ENCODE measurements at places on chromosomes 3 and 15. TPM values are rescaled to one million over a fixed set of nuclear protein-coding genes. Genes with fewer than 3 reads are reported as not detected.

DNA sequence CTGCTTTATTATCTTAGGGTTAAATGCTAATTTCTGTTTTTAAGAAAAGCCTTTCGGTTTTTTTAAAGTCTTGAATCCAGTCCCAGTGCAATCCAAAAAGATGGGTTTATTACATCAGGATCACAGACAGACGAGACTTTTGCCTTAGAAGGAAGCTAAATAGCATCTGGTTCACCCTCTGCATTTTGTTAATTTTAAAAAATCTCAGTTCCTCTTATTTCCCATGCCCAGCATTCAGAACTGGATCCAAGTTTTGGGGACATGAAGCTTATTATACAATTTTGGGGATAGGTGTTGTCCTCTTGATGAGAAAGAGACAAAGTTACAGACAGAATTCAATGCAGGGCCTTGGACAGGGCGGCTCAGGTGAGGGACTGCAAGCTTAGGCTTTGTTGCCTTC is 181.5 kb upstream of the LYSMD4 start:
- peaks cover 1% of the 10 kb centered on the region for H3K4me1 ChIP-seq
- H3K27me3 ChIP-seq: peaks cover 6% of the 10 kb centered on the region
- no peak overlapping the region for H3K27ac ChIP-seq
- no peak for DNase-seq
- H3K36me3 ChIP-seq: no peaks in the 10 kb centered on the region
- H3K4me3 ChIP-seq: no peak overlapping the region

GRCh38 chr3:156543043-156543555 is 11.8 kb downstream of the SSR3 start:
- peaks cover 19% of the 10 kb centered on the region for H3K4me1 ChIP-seq
- no peak for DNase-seq
- H3K36me3 ChIP-seq: peaks cover 25% of the 10 kb centered on the region

DNA sequence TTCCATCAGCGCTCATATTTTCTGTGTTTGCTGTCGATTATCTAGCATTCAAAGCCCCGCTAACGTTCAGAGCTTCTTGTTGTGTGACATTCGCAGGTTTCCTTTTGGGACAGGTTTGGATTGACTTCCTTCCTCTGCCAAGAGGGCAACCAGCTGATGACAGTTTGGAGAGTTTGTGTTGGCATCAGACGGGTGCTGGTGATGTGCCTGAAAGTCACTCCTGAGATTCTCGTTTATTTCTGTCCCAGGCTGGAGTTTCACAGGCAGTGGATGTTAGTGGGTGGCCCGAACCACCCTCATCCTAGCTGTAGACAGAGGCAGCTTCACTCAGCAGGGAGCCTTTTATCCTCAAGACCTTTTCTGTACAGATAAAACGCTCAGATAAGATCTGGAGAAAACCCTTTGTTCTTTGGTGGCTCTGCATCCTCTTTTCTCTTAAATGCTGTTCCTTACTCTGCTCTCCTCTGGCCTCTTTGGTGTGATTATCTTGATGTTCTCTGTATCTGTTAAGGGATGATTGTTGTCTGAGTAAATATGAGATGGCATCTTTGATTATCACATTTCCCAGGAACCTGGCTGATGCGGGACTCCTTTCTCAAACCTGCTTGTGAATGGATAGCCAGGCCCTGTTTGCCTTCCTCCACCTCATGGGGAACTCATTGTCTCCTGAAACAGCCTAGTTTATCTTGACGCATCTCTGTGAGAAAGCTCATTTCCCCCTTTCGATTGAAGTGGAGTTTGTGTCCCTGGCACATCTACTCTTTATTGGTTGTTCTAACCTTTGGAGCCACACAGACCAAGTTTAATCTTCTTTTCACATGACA is 35.9 kb downstream of the CGNL1 start:
- H3K27ac ChIP-seq: no peak overlapping the region
- peaks cover 2% of the 10 kb centered on the region for H3K4me1 ChIP-seq
- no peak overlapping the region for H3K4me3 ChIP-seq
- H3K27me3 ChIP-seq: peaks cover 6% of the 10 kb centered on the region

DNA sequence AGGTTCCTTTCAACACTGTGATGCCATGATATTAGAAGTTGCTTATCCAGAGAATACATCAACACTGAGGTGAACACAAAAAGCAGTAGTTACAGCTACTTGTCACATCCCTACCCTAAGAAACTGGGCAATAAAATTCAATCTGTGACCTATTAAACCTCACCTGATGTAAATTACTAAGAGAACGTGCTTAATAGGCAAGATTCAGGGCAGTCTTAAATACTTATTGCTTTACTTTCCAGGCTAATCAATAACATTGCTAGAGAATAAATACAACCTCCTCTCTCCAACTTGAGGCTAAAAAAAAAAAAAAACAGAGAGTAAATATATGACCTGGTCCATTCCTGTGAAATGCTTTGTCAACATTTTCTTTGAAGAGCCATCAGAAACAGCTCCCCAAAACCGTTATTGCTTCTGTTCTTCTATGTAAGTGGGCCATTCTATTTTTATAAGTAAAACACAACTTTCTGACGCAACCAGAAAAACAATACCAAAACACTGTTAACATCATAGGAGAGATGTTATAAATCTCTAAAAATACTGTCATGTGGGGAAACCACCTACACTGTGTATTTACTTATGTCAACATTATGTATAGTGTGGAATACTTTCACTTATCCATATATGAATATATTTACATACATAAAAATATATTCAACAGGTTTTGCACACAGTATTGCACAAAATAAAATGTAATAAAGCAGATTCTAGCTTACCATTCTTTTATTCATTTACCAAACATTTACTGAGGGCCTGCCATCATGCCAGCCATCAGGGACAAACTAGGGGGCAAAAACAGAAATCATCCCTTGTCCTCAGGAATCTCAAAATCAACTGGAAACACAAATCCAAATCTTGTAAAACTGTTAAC is 2.7 kb downstream of the NKIRAS1 start:
- H3K27me3 ChIP-seq: no peaks in the 10 kb centered on the region
- no peak overlapping the region for H3K4me3 ChIP-seq
- H3K4me1 ChIP-seq: peaks cover 25% of the 10 kb centered on the region
- peaks cover 21% of the 10 kb centered on the region for H3K36me3 ChIP-seq
- no peak overlapping the region for H3K27ac ChIP-seq

DNA sequence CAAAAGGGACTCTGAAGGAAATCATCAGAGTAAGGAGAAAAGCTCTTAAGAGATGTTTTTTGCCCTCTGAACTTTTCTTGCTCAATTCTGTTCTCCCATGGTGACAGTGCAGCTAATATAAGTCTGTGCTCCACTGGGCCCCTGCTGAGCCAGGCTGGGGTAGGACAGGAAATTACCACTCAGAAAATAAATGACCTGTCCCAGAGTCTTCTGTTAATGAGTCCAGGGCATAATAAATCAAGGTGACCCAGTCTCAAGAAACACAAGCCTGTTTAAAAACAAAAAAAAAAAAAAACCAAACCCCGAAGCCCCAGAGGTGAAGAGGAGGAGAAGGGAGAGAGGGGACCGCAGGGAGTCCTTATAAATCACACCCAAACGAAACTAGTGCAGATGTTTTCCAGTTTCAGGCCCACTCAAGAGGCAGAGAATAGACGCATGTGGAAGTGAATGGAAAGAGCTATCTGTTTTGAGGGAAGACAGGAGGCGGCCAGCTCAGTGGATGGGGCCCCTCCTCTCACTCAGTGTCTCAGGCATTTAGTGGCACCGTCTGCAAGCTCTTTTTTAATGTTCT is 59.8 kb upstream of the BOC start:
- no peaks in the 10 kb centered on the region for H3K4me1 ChIP-seq
- H3K27ac ChIP-seq: no peak overlapping the region
- DNase-seq: no peak
- H3K4me3 ChIP-seq: no peak overlapping the region

DNA sequence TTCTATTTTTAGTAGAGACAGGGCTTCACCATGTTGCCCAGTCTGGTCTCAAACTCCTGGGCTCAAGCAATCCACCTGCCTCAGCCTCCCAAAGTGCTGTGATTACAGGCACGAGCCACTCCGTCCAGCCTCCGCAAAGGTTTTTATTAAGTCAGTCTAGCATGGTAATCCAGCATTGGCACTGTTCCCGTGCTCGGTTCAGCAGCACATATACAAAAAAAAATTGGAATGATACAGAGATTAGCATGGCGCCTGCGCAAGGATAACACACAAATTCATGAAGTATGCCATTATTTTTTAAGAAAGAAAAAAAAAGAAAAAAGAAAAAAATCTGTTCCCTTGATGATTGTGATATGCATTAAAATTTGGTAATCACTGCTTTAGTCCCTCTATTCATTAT is 8.5 kb downstream of the CKMT1A start:
- H3K4me1 ChIP-seq: no peaks in the 10 kb centered on the region
- no peak overlapping the region for H3K27ac ChIP-seq
- peaks cover 5% of the 10 kb centered on the region for H3K27me3 ChIP-seq
- H3K4me3 ChIP-seq: no peak overlapping the region
- no peaks in the 10 kb centered on the region for H3K36me3 ChIP-seq

DNA sequence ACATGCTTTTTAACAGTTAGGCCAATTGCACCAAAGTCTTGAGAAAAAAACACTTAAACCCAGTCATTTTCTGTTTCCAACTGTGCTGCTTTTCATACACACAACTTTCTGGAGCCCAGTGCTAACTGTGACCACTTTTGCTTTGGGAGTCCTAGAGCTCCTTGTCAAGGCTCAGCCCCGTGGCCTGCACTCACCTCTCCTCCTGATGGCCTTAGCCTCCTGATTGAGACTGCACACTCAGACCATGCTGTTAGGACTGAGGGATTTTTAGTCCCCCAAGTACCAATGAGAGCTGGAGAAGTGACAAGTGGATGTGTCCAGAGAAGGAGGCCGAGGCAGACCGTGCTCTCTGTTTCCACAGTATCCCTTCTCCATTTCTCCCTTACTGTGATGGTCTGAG is 15.2 kb upstream of the RARRES1 start:
- no peaks in the 10 kb centered on the region for H3K27me3 ChIP-seq
- H3K4me1 ChIP-seq: peaks cover 4% of the 10 kb centered on the region
- H3K4me3 ChIP-seq: no peak overlapping the region
- DNase-seq: no peak
- peaks cover 6% of the 10 kb centered on the region for H3K36me3 ChIP-seq

DNA sequence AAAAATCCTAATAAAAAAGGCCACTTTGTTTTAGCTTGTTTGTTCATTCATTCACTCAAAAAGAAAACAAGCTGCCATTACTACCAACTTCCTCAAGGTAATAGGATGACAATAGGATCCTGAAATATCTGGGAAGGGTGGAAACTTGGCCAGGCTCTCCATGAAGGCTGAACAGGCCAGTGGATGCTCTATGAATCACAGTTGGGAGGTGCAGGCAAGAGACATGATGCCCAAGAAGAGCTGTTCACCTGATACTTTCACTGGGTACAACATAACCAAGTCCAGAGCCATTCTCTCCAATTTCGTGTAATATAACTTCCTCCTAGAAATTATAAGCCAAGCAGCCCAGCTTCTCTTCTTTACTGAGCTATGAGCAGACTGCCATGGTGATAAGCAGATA is 37.3 kb downstream of the NMNAT3 start:
- DNase-seq: no peak
- no peaks in the 10 kb centered on the region for H3K36me3 ChIP-seq
- no peaks in the 10 kb centered on the region for H3K27me3 ChIP-seq
- H3K4me3 ChIP-seq: no peak overlapping the region

- H3K36me3 ChIP-seq: no peaks in the 10 kb centered on the region
- peaks cover 15% of the 10 kb centered on the region for H3K27me3 ChIP-seq
- no peak for DNase-seq
- H3K4me1 ChIP-seq: no peaks in the 10 kb centered on the region
- H3K4me3 ChIP-seq: no peak overlapping the region
- no peak overlapping the region for H3K27ac ChIP-seq
Measured at GRCh38 chr3:197372047-197372661, 73.7 kb upstream of the DLG1 start.

DNA sequence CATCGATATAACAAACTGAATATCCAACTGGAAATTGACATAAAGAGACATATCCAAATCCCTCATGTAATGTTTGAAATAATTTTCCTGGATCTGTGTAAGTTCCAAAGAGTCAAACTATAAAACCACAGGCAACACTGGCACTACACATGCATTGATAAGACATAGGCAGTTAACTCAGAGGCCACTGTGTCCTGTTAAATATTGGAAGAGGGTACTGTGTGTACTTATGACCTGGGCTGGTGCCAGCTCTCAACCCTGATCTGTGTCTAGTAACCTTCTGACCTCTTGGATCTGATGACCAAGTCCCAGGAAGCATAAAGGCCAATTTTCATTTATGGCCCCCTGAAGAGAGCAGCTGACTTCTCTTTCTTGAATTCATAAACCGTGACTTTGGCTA is 4.5 kb downstream of the NR1I2 start:
- H3K4me1 ChIP-seq: peaks cover 1% of the 10 kb centered on the region
- no peak overlapping the region for H3K4me3 ChIP-seq
- DNase-seq: no peak
- no peak overlapping the region for H3K27ac ChIP-seq
- no peaks in the 10 kb centered on the region for H3K27me3 ChIP-seq
- peaks cover 1% of the 10 kb centered on the region for H3K36me3 ChIP-seq

GRCh38 chr15:74335396-74335795 is 32.0 kb downstream of the CYP11A1 start:
- no peaks in the 10 kb centered on the region for H3K4me1 ChIP-seq
- no peak overlapping the region for H3K27ac ChIP-seq
- peaks cover 7% of the 10 kb centered on the region for H3K27me3 ChIP-seq
- H3K4me3 ChIP-seq: no peak overlapping the region
- DNase-seq: peak; percentile 18
- no peaks in the 10 kb centered on the region for H3K36me3 ChIP-seq

DNA sequence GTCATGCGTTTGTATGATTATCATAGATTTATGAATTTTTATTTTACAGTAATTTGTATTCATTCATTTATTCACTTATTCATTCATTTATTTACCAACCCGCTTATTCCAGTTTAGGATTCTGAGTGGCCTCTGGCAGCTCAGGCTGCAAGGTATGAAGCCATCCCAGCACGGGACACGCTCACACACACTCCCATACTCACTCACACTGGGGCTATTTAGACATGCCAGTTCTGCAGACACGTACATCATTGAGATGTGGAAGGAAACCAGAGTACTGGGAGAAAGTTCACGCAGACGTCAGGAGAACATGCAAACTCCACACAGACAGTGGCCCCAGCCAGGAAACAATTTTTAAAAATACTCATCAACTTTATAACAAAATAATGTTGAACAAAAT is 5.1 kb downstream of the CDIN1 start:
- H3K36me3 ChIP-seq: peaks cover 7% of the 10 kb centered on the region
- H3K27ac ChIP-seq: no peak overlapping the region
- H3K27me3 ChIP-seq: no peaks in the 10 kb centered on the region

SERINC4 gene
- total RNA-seq: 0.14 TPM

CCR3 gene
- 1.3 TPM for total RNA-seq

FRMD5 gene
- 0.26 TPM for total RNA-seq

COMMD2 gene
- total RNA-seq: 38.3 TPM

MYRIP gene
- not detected for total RNA-seq

All from activated naive CD8-positive, alpha-beta T cell treated with anti-CD3 and anti-CD28 coated beads, Interleukin-2, amount 10 ng/mL, durations not matched to agents 7 days and 5 days (primary cell).